ENCODE measurements at places on chromosomes 4 and X.

DNA sequence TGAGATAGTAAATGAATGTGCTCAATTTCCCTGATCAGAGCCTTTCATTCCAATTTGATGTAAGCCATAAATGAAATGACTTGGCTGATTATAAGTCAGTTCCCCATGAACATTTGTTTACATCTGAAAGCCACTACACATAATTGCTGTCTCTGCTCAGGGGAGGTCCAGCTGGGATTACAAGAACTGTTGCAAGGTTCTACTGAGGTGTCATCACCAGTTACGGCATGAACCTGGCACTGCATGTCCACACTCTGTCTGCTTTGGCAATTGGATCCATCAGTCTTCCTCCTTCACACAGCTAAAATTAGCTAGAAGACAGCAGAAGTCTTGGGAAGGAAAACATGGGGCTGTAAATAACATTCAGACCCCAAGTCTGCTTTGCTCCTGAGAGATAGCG is 12.8 kb upstream of the MBNL3 start:
- no peak for DNase-seq

DNA sequence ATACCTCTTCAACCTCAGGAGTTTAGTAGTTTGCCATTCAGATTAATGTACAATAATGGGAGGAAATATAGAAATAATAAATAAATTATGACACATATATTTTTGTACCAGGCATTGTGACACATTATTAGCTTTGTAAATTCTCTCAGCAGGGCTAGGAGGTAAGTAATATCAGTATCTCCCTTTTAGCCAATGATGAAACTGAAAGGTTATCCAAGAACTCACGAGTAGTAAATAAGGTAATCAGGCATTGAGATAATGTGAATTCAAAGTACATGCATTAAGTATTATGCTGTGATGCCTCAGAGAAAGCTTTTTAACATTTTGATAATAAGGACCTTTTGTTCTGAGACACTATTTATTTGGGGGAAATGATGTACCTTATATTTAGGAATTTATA is 5.3 kb upstream of the ARAP2 start:
- no peak for DNase-seq

DNA sequence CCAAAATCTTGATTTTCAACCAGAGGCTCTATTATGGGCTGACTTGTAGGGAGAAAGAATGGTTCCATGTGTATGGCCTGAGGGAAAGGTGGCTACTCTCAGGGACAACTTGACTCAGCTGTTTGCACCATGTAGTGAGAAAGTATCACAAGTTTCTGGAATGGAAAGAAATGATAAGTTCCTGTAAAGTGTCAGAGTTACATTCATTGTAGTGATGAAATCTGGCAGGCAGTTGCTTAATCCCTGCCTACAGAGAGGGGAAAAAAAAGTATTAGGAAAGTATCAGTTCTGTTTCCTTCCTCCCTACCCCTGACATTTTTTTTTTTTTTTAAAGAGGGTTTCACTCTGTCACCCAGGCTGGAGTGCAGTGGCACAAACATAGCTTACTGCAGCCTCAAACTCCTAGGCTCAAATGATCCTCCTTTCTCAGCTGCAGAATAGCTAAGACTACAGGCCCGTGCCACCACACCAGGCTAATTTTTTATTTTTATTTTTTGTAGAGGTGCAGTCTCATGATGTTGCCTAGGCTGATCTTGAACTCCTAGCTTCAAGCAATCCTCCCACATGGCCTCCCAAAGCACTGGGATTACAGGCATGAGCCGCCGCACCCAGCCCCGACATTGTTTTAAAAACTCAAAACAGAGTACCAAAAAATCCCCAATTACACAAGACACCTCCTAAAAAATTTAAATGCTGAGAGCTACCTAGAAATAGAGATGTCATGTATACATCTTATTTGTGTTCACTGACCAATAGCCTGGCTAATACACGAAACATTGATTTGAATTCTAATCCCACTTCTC is 4.8 kb upstream of the FBXL5 start:
- no peak for DNase-seq

- no peak for DNase-seq
These were observed 1.2 kb upstream of the NEUROG2 start for GRCh38 chr4:112517067-112517634.

GRCh38 chrX:45449982-45450381 is 249.3 kb upstream of the DIPK2B start:
- DNase-seq = no peak

- no peak for DNase-seq
These were observed 697.3 kb downstream of the CCSER1 start for GRCh38 chr4:90824266-90825150.

GRCh38 chr4:6109842-6110560 is 90.3 kb downstream of the JAKMIP1 start:
- DNase-seq = no peak

GRCh38 chr4:13570916-13571315 is 26.6 kb upstream of the NKX3-2 start:
- no peak for DNase-seq

DNA sequence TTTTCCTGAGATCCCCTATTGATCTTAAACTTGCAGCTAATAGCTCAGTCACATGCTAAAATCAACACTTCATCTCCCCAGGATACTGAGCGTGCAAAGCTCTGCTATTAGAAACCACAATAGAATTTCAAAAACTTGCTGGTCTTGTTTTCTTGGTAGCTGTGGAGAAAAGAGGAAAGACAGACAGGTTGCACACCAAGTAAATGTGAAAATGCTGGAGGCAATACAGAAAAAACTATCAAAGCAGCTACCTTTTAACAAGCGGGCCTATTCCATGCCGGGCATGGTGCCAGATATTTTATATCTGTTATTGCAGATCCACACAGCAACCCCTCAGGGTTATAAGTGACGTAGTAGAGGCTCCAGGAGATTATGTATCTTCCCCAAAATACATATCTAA is 171.9 kb downstream of the DCTD start:
- no peak for DNase-seq

DNA sequence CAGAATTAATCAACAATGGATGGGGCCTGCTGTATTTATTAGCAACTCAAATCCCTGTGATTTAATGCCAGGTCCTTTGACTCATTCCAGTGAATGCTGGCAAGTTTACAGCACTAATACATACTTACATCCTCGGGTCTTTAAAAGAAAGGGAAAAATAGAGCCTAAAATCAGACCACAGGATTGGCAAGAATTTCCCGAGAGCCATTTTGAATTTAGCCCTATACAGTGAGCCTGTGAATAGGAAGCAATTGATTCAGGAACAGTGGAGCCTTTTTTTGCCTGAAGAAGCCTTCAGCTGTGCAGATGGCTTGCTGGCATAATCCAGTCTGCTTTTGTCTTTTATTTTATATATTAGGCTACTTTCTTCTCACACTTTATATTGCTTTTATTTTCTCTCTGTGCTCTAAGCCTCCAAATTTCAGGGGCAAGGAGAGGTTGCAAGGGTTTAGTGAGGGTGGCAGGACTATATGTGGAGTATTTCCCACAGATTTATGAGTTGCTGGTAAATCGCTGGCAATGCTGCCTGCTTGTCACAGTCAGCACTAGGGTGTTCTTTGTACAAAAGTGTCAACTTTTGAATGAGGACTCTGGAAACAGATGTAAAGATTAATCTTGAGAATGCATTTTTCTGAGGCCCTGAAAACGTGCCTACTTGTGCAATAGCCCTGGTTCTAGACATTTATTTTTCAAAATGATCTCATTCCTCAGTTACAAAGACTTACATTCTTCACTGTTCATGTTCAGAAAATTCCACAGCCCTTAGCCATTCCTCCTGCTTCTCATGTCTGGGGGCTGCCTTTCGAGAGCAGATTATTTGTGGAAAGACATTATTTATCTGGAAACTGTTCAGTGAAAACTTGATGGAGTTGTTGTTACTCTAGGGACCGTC is 303.5 kb downstream of the SPRY1 start:
- DNase-seq = no peak
